Stimulated activated CD4-positive, alpha-beta T cell treated with anti-CD3 and anti-CD28 coated beads, Interleukin-4, amount 100 ng/mL, for 1 hour (primary cell): ENCODE measurements at places on chromosomes 1 and 21.

GRCh38 chr1:94276988-94277434 is 39.6 kb upstream of the ARHGAP29 start:
- no peak for DNase-seq

GRCh38 chr1:13628711-13629110 is 45.1 kb downstream of the PDPN start:
- no peak for DNase-seq

DNA sequence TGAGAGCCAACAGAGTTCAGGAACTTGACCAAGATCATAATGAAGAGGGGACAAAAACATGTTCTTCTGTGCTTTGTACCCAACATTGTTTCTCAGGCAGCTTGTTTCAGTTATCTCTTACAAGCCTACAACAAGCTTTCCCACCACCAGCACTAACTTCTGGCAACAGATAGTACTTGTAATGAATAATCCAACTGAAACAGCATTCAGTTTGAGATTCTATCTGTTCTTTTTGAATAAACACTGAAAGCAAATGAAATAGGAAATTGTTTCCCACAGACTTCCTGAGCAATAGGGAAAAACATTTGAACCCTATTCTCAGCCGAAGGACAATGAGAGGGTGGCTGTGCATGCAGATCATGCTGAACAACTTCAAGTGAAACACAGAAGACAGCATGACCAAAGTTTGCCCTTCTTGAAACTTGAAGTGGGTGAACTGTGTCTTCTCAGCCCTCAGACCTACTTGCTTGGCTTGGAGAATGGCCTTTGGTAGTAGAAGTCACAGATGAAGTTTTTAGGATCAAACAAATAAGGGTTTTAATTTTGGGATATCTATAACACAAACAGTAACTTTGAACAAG is 11.2 kb upstream of the HOOK1 start:
- no peak for DNase-seq

DNA sequence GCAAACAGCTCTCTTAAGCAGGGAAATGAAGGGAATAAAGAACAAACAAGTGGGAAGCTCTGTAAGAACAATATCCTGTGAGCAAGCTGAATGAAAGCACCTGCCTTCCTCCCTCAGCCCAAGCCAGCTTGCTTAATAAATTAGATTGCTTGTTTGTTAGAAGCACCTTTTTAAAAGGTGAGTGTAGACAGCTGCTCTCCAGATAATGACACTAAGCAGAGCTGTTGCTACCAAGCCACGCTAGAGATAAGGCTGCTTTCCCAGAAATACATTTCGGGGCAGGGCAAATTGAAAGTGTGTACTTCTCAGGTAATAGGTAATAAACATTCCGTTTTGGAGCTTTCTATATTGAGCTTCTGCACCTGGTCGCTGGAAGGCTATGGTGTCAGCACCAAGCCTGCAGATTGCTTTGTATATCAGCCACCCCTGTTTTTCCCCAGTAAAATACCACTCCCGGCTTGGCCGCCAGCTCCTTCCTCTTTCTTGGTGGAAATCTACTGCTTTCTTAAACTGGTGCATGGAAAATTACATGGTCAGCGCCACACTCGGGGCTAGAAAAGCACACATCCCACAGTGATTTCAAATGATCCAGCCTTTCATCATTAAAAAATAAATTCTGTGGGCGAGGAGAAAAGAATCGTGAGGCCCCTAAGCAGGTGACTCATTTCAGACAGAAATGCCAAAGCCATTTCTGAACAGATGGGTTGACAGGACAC is 151.3 kb downstream of the ETS2 start:
- DNase-seq = no peak

DNA sequence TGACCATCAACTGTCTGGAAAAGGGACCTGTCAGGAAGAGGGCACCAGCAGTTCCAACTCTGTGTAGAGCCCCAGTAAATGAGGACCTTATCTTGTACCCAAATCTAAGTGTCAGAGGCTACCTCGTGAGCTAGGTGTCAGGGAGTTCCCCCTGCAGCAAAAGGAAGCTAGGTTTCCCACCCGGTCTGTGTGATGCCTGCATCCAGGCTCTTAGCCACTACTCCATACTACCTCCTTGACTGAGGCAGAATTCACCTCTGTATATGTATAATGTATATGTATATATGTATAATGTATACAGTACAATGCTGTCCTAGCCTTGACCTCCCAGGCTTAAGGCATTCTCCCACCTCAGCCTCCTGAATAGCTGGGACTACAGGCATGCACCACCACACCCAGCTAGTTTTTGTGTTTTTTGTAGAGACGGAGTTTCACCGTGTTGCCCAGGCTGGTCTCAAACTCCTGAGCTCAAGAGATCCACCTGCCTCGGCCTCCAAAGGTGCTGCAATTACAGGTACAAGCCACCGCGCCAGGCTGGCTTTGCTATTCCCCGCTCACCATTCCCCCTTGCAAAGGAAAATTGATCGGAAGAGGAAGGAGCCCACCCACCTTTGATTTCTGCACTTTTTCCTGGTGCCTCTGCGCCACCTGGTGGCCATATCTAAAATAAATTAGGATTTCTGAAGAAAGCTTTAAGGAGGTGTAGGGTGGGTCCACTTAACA is 15.7 kb upstream of the LUZP1 start:
- peak; percentile 17 for DNase-seq

GRCh38 chr1:52140633-52141512 is 1.0 kb upstream of the ZFYVE9 start:
- DNase-seq = no peak

- no peak for DNase-seq
Observed at GRCh38 chr1:66258404-66259105, 275.4 kb upstream of the SGIP1 start.

DNA sequence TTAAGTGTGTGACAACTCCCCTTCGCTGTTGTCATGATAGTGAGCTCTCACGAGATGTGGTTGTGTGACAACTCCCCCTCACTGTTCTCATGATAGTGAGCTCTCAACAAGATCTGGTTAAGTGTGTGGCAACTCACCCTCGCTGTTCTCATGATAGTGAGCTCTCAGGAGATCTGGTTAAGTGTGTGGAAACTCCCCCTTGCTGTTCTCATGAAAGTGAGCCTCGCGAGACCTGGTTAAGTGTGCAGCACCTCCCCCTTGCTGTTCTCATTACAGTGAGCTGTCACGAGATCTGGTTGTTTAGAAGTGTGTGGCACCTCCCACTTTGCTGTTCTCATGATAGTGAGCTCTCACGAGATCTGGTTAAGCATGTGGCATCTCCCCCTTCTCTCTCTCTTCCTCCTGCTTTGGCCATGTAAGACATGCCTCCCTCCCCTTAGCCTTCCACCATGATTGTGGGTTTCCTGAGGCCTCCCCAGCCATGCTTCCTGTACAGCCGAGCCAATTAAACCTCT is 25.1 kb upstream of the LSS start:
- DNase-seq = peak; percentile 36

- no peak for DNase-seq
Observed at GRCh38 chr1:147798731-147799130, 38.3 kb upstream of the GJA5 start.

GRCh38 chr1:56188221-56188620 is 391.1 kb downstream of the PLPP3 start:
- no peak for DNase-seq

GRCh38 chr21:45134279-45135076 is 60.1 kb downstream of the ADARB1 start:
- DNase-seq = no peak

- DNase-seq = no peak
Observed at GRCh38 chr1:65266476-65266875, 42.9 kb upstream of the DNAJC6 start.

DNA sequence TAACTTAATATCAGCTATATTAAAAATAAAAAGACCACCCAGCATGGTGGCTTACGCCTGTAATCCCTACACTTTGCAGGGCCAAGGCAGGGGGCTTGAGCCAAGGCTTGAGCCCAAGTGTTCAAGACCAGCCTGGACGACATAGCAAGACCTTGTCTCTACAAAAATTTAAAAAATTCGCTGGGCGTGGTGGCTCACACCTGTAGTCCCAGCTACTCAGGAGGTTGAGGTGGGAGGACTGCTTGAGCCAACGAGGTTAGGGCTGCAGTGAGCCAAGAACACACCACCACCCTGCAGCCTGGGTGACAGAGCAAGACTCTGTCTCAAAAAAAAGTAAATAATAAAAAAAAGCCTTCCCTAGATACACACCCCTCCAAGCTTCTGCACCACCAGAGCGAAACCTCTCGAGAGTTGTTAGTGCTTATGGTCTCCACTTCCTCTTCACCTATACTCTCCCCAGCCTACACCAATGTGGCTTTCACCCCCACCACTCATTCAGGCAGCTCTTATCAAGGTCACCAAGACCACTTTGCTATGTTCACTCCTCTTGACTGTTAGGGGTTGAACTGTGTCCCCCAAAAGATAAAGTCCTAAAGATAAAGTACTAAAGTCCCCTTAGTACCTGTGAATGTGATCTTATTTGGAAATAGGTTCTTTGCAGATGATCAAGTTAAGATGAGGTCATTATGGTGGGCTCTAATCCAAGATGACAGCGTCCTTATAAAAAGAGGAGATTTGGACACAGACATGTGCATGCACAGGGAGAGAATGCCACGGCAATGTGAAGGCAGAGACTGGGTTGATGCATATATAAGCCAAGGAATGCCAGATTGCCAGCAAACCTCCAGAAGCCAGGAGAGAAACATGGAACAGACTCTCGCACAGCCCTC is 6.8 kb upstream of the PPP1R15B start:
- DNase-seq = no peak

DNA sequence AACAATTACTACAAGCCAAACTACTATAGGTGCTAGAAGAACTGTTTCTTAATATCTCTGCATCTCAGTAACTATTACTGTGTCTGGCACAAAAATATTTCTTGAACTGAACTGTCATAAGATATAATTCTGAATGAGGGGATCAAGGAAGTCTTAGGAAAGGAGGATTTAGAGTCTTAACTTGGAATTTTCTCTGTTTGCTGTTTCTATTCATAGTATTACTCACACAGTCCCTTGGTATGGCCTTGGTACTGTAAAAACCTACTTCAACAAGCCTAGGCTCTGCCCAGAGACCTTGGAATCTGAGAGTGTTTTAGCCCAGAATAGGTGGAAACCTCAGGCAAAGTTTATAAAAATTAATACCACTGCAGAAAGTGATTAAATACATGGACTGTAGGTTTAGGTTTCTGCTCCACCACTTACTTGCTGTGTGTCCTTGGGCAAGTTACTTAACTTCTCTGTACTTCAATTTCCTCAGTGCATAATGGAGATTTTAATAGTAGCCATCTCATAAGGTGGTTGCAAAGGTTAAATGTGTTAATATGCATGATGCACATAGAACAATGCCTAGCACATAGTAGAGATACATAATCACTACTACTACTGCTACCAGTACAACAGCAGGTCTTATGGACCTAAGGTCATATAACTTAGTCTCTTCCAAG is 87.4 kb upstream of the NFIA start:
- no peak for DNase-seq

DNA sequence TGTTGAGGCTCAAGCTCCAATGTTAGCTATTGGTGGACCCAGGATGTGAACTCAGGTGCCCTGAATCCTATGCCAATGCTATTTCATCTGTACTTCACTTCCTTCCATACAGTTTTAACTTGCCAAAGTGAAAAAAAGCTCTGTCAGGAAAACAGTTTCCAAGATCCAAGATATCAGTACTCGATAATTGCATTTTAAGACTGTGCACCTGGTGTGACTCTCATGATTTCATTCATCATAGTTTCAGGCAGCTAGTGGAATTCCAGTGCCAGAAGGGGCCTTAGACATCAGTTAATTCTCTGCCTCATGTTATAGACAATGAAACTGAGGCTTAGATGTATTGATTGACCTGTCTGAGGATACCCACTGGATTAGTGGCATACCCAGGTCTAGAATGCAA is 26.5 kb upstream of the LEPR start:
- no peak for DNase-seq
